CD4-positive, alpha-beta T cell treated with Interleukin-17A for 4 hours (primary cell): ENCODE measurements at places on chromosomes 4 and X.

- no peak for DNase-seq
Measured at GRCh38 chrX:94288325-94288724, 614.3 kb downstream of the FAM133A start.

DNA sequence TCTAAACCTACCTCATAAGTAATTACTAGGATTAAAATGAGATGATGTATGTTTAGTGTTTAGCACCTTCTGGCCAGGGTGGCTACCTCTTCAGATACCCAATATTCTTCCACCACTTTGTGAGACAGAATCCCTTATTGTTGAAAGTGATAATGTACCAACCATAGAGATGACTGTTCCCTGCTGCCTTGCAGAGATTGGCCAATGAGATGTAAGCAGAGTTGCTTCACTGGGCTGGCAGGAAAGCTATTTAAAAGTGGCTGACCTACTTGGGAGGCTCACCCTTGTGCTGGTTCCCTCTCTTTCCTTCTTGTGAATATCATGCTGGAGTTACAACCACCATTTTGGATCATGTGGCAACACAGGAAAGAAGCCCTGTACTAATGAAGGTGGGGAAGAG is 58.9 kb downstream of the TMEM154 start:
- no peak for DNase-seq

DNA sequence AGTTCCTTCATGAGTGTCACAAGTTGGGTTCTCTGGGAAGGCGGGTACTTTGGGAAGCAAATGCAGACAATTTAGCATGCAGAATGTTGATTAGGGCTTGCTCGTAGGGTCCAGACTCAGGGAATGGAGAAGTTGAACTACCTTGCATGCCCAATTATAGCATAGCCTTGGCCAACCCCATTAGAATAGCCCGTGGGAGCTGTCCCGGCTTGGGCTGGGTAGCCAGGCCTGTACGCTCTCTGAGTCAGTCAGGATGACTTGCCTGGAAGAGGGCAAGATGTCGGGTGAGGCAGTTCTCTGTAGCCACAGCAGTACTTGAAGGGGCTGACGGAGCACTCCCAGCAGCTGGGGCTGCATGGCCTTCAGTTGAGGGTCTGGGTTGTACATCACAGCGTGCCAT is 19.5 kb downstream of the KIAA0232 start:
- DNase-seq, result no peak

DNA sequence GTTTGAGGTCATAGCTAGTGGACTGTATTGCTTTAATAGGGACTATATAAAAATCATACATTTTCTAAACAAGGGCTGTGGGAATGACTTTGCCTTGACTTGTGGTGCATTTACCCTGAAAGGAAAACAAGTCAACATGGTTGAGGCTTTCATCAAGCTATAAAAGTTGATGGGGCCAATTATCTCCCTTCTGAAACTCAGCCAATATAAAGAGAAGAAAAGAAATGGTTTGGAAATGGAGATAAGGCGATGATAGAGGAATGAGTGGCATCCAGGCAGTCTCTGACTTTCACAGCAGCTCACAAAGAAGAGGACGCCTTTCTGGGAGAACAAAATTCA is 118.7 kb downstream of the SMARCA1 start:
- no peak for DNase-seq

DNA sequence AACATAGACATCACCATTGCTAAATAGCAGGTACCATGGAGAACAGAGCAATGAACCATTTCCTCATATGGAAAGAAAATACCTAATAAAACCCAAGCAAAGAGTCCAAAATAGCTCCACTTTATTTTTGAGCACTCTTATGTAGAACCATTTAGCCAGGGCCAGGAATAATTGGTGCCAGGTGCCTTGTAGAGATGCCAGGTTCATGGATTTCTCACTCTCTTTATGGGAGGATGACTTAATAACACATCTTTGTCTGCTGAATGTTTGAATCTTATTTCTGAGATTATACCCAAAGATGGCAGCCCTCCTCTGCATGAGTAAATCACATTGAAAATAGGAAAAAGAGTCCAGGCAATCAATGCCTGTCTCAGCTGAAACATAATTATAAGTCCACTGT is 212.3 kb upstream of the SFRP2 start:
- no peak for DNase-seq

DNA sequence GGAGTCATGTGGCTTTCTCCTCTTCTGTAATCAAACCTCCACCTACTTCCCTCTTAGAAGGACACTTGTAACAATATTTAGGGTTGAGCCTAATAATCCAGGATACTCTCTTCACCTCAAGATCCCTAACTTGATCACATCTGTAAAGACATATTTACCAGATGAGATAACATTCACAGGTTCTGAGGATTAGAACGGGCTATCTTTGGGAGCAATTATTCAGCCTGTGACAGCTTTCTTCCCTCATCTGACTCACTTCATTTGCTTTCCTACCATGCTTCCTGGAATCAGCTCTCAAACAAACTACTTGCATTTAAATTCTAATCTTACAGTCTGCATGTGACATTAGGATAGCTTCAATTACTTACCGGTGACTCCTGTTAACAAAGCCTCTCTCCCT is 133.5 kb upstream of the NDST3 start:
- DNase-seq, result no peak

DNA sequence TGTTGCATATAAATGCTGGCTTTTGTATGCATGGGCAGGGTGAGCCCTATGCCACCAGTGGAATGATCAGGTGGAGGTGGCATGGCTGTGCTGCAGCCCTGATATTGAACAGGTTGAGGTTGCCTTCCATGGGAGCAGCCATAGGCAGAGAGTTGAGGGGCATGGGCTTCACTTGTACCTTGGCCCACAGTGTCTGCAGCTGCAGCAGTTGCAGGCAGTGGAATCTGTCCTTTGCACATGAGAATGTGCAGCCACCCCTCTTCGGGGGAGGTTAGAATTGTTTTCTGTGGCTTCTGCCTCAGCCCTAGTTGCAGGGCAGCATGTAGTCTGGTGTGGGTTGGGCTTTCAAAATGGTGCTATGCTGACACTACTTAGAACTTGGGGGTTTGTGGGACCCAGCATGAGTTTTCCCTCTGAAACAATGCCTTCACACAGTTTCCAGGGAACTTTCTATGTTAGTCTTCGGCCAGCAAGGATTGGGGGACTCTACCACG is 25.4 kb upstream of the VSIG1 start:
- peak; percentile 42 for DNase-seq

- DNase-seq, result no peak
Measured at GRCh38 chr4:88828842-88829571, 131.4 kb upstream of the NAP1L5 start.

DNA sequence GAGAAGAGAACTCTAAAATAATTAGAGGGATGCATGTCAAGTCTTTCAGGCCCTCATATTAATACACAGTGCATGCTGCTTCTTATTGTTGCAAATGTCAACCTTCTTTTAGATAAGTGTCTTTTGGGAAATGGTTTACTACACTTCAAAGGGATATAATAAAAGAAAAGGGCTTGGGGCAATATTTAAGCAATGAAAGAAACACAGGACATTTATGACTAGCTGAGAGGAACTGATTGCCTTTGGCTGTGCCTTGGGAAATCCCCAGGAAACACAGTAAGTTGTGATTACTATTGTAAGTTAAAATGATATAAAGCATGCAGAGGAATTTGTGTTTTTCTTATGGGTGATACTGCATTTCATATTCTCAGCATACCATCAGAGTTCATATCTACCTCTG is 1036.2 kb upstream of the GRID2 start:
- no peak for DNase-seq

DNA sequence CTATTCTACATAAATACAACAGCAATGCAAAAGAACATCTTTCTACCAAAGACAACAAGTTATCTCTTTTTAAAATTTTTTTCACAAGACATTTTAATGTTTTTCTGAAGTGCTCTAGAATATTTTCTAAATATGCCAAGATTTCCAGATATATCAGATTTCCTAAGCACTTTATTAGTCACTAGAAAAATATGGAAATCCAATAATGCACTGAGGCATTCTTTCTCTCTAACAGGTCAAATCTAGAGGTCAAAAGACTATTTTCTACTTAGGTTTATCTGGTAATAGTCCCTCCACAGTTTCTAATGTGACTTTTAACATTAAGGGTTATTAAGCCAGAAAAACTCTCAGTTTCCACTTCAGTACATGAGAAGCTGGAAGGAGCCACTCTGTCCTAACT is 1041.2 kb upstream of the INTU start:
- DNase-seq, result no peak
